ENCODE measurements at places on chromosomes 6 and 20.

DNA sequence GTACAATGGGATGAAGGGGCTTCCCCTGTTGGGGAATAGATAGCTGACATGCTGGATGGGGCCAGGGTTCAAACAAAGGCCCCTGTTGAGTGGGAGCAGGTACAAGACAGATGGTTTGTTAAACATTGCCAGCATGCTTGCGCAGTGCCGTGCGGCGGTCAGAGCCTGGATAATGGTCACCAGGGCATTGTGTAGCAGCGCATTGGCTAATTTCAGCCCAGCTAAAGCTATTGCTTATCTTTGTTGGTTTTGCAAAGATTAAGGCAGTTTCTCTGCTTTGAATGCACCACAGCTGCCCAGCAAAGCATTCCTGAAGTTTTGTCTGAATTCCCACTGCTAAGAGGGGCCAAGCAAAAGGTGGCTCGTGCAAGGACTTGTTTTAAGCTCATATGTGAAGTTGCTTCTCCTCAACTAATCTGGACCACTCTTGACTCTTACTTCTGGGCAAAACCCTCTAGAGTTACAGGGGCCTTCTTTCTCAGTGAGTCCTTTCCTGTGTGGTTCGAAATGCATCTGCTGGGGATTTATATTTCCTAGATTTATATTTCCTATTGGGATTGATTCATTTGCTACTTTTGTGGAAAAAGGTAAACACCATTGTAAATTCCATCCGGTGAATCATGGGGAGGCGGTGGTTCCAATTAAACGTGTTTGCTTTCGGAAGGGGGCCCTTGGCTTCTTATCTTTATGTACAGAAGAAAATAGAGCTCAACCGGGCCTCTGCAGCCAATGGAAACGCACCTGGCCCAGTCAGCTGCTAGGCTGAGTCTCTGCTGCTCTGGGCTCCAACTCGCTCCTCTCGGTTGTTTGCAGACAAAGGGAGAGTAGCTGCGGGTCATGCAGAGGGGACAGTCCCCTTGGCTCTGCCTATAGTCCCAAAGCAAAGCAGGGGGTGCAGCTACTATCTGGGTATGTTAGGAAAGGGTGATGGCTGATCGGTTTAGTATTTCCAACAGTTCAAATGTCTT, 72.1 kb downstream of the FOXA2 start:
- DNase-seq: no peak

GRCh38 chr20:64234291-64234791, 21.2 kb upstream of the PCMTD2 start:
- DNase-seq: no peak

GRCh38 chr6:158926414-158926813, 73.6 kb downstream of the RSPH3 start:
- DNase-seq: no peak

GRCh38 chr6:80454197-80454596, 347.7 kb downstream of the BCKDHB start:
- DNase-seq: no peak

- no peak for DNase-seq
Observed at GRCh38 chr6:134853111-134854055, 96.5 kb downstream of the ALDH8A1 start.

GRCh38 chr20:23488996-23489395, 1.9 kb upstream of the CST8 start:
- DNase-seq: no peak

DNA sequence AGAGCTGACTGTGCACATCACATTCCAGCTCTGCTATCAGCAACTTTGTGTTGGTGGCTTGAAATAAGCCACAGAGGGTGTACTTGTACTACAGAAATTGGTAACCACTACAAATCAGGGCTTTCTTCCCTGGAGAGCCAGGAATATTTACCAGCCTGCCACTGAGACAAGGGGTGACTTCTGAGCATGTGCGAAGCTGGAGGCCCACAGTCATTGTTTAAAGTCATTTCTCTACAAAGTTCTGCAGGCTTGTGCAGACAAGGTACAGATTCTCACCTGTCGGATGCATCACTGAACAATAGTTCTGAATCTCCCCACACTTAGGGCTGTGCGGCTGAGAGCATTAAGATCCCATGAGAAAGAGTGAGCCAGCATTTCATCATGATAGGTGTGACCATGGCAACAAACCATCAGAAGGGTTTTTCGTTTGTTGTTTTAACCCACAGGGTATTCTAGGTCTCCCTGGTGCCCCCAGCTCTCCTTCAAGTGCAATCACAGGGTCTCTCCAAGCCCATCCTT, 292.8 kb downstream of the CDC5L start:
- DNase-seq: no peak

GRCh38 chr20:48523191-48523995, 304.4 kb downstream of the PREX1 start:
- DNase-seq: no peak

DNA sequence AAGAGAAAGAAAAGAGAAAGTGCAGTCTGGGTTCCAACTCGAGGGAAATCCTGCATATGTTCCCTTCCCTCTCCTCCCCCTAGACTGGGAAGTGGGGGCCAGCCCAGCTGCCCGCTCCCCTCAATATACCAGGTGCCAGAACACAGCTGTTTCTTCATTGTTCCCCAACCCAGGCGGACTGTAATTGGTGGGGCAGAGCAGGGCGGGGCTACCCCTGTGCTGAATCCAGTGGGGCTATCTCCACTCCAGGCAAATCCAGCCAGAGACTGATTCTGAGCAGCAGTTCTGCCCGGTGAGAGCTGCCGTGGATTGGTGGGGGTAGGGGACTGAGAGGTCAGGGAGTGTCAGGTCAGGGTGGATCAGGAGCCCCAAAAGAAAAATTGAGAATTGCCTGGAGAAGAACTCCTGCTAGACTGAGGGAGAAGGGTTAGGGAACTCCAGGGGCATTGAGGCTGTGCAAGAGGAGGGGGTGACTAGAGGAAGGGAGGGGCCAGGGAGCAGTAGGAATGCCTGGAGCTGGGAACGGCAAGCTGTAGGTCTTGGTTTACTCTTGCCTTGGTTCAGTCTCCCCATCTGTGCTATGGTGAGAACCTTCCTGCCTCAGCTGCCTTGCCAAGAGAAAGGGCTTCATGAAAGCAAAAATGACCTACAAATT, at the start of gene MYMX:
Gene MYMX (plus strand): TSS at position 250 of the 655 bp plus-strand sequence. CDS start 546 bp downstream, outside the sequence.
- DNase-seq: no peak

- DNase-seq: no peak
Observed at GRCh38 chr6:91376686-91377085, 789.8 kb upstream of the MAP3K7 start.

GRCh38 chr6:106563614-106564013, 65.7 kb downstream of the RTN4IP1 start:
- no peak for DNase-seq

Measured in hematopoietic multipotent progenitor cell treated with erythropoietin and hydrocortisone succinate and interleukin-3 and kit ligand, for 17 days (in vitro differentiated cells).